ENCODE measurements at places on chromosomes 7 and 10.

- DNase-seq, result no peak
These were observed 176.6 kb downstream of the PIP4K2A start for GRCh38 chr10:22537810-22538209.

DNA sequence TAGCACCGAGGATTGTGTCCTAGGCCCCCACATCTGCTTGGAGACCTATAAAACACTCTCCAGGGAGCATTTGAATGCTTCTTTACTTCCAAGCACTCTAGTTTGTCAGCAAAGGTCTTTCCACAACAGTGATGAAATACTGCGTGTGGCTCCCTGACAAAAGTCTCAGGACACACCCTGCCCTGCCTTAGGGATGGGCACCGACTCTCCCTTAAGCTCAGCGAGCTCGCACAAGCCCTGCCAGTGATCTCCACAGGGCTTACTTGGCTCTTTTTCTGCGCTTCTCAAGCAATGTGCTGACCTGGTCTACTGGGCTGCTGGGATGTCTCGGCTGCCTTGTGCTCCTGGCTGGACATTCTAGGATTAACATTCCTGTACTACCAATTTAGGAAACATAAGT is 84.3 kb upstream of the MPP7 start:
- no peak for DNase-seq

- DNase-seq, result no peak
These were observed 64.1 kb upstream of the CUX1 start for GRCh38 chr7:101753316-101753715.

GRCh38 chr10:14129770-14130169 is 201.0 kb downstream of the FRMD4A start:
- DNase-seq, result no peak

DNA sequence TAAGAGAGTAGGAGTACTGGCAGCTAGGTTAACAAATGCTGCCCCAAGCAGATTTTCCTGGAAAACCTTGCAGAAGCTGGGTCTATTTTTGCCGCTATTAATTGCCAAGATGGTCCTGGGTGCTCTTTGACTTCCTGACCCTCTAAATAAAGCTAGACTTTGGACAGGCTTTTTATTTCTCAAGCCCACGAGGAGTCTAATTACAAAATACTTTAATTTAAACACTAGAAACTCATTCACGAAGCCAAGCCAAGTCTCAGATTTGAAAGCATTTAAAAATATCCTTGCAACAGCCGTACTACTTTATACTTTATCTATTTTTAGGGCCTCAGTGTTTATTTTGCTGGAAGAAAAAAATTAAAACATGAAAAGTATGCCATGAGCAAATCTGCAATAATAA is 45.1 kb downstream of the TMEM26 start:
- no peak for DNase-seq

DNA sequence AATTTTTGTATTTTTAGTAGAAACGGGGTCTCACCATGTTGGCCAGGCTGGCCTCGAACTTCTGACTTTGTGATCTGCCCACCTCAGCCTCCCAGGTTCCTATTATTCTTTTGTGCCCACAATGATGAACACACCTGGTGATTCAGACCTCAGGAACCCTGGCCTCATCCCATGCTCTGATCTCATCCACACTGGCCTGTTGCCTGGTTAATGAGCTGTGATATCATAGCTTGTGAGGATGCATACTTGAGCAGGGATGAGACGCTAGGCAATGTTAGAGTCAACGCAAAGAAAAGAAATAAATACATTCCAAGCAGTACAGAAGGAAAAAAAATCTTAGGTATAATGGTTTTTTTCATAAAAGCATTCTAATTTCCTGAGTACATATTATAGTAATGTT is 82.4 kb upstream of the RNF32 start:
- no peak for DNase-seq

DNA sequence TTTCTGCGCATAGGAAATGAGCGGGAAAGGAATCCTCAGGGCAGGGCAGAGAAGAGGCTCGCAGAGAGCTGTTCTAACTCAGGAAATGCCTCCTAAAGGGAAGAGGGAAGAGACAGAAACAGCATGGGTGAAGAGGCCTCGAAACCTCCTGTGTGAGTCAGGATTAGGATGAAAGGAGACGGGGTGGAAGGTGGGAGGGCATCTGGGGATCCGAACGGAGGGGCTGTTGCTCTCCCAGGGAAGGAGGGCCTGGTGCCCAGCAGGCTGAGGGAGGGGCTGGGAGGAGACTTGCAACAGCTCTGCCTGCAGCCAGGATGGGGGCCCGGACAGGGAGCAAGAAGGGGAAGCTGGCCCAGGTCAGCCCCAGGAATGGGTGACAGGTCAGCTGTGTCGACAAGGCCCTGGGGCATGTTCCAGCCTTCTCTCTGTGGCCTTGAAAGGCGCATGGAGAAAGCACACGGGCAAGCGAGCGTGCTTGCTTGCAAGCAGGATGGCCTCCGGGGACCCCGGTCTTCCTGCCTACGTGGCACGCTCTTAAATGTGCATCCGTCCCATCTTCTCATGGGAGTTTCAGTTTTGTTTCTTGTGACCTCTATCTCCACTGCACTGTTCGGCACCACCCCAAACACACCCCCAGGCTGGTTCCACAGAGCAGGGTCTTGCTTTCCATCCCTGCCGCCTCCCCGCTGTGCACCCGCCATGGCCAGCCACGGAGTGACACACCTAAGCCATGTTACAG is 63.5 kb downstream of the HIPK2 start:
- DNase-seq, result no peak

DNA sequence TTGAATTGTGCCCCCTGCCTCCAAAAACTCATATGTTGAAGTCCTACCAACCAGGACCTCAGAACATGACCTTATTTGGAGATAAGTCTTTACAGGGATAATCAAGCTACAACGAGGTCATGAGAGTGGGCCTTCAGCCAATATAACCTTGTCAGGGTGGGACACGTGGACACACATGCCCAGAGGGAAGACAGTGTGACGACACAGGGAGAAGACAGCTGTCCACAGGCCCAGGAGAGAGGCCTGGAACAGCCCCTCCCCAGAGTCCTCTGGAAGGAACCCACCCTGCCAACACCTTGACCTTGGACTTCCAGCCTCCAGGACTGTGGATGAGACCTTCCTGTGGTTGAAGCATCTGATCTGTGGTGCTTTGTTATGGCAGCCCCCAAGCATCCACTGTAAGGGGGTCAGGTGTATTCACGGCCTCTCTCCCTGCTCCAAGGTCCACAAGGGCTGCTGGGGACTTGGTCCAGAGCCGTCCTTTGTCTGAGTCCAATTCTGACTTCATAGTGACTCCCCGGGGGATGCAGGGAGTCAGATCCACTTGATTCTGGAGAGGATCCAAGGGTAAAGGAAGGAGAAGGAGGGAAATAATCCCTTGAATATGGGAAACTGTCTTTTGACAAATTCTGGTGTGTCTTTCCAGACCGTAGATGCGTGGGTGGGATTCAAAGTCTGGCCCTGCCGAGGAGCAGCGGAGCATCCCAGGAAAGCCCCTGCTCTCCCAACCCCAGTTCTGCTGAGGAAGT is 7.0 kb downstream of the CALML3 start:
- no peak for DNase-seq

GRCh38 chr10:94320285-94320914 is 42.3 kb downstream of the NOC3L start:
- peak; percentile 3 for DNase-seq

DNA sequence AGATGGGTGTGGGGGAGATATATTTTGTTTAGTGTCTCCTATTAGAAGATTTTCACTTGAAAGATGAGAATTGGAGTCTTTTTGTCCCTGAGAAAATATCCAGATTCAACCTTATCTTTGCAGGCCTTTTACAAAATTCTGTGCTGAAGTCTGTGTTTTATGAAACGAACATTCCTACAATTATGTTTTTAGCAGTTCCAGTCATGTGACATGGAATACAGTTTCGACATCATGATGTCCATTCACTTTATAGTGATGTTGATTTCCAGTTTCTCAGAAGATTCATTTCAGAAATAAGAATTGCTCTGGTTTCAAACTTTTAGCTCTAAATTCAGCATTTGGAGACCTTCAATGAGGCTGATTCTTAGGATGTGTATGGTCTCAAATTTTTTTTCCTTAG is 54.4 kb downstream of the CACNB2 start:
- no peak for DNase-seq

GRCh38 chr10:22823109-22823508 is 104.7 kb upstream of the ARMC3 start:
- DNase-seq, result no peak

DNA sequence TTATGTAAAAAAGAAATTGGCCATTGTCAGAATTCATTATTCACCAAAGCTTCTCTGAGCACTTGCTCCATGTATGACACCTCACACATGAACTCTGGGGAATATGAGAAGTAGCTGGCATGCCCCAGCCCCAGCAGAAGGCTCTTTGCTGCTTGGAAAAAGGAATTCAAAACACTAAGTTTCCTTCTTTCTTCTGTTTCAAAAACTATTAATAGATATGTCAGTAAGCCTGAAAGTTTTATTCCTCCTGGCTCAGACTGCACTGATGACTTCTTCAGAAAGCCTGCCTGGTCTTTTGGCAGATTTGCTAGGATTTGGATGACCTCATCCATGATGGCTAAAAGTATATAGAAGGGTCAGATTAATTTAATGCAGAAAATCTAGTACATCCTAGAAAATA is 511.0 kb downstream of the GFRA1 start:
- DNase-seq, result no peak

GRCh38 chr10:91689731-91690168 is 56.9 kb upstream of the PPP1R3C start:
- DNase-seq, result no peak

DNA sequence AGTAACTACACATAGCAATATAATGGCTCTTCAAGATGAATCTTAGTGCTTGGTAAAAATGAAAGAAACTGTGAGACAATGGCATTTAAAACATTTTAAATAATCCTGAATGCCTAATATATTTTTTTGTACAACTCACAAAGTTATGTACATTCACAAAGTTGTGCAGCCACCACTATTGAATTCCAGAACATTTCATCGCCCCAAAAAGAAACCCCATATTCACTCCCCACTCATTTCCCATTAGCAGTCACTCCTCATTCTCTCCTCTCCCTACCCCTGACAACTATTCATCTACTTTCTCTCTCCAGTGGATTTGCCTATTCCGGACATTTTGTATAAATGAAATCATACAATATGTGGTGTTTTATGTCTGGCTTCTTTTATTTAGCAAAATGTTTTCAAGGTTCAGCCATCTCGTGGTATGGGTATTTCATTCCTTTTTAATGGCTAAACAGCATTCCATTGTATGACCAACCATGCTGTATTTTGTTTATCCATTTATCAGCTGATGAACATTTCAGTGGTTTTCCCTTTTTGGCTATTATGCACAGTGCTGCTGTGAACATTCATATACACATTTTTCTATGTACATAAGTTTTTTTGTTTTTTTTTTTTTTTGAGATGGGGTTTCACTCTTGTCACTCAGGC is 34.7 kb downstream of the ENTPD7 start:
- no peak for DNase-seq

GRCh38 chr10:24235471-24235870 is 26.5 kb downstream of the KIAA1217 start:
- DNase-seq, result no peak

Data from NCI-H1092 (cell line).